ENCODE measurements at places on chromosomes 7 and 10.

DNA sequence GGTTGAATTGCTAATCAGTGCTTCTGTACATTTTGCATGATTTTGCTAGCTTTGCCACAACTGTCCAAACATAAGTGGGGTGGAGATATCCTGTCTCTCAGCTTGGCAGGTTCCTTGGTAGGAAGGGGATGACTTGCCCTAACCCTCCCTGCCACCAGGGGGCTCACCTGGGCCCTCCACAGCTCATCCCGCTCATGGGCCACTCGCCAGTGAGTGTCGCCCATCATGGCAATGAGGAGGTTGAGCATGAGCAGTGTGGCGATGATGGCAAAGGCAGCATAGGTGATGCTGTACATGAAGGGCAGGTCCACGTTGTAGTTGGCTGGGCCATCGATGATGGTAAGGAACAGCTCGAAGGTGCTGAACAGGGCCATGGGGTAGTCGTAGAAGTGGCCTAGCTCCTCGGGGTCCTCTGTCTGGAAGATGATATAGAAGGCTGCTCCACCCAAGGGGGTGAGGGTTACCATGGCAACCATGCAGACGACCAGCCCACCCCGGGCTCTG lies 12.2 kb downstream of the TRPV6 start:
- DNase-seq = no peak

- DNase-seq = no peak
Measured at GRCh38 chr10:74976565-74976964, 134.9 kb upstream of the SAMD8 start.

- DNase-seq = no peak
Measured at GRCh38 chr10:116272440-116273283, at the start of gene GFRA1. Gene GFRA1 (minus strand): TSS chr10:116273206. CDS start chr10:116272029, 1,177 bp downstream.

- DNase-seq = no peak
Measured at GRCh38 chr7:28509251-28510025, 97.1 kb downstream of the CREB5 start.

DNA sequence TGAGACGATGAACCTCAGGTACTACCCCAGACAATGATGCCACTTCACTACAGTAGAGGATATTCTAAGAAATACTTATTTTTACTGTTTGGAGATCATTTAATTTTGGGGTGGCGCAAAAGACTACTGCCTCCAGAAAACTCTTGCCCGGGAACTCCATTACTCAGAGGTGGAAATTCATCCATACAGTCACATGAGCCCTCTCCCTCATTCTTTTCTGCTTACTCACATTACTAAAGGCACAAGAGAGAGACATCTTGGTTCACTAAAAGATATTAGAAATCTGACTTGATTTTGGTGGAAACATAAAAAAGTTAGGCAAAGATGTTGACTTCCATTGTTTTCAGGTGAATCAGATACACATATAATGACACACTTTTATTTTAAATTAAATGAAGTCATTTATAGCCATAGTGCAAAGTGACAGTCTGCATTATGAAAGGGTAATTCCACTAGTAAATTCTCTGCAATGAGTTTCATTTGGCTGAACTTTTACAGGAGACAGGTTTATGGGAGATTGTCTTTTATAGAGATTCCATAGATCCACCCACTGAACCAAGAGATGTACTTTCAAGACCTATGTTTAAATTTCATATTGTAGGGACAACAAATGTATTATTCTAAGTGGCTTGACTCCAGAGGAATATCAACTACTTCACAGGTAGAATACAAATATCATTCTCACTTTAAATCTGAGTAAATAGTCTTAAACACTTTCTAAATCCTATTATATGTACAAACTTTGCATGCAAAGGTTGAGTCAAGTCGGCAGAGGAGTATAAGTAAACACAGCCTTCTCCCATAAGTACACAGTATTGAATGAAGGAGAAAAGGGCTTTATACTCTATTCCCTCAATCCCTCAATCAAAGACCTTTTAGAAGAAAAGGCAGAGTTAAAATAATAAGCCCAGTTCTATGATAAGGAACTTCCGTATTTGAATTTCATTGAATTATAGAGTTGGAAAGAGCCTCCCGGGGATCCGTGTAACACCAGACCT lies 18.8 kb downstream of the NEBL start:
- no peak for DNase-seq

DNA sequence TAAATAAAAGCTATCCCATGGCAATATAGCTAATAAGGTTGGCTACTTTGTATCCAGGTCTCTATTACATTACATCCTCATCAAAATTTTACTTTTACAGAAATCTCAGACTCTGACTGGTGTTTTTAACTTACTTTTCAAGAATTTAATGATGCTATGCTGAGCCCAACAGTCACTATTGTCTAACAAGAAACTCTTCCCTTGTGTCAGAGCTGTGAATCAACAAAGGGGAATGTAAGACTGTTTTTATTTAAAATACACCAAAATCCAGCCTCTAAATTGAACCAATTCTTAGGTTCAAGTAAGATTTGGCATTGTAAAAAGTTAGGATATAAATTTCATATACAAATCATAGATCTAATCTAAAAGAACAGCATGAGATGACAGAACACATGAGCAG lies 7.0 kb downstream of the RTKN2 start:
- no peak for DNase-seq

Measured in stimulated activated CD8-positive, alpha-beta memory T cell treated with anti-CD3 and anti-CD28 coated beads, Interleukin-15, amount 100 ng/mL, for 4 hours (primary cell).